ENCODE measurements at places on chromosomes 11 and 22.

DNA sequence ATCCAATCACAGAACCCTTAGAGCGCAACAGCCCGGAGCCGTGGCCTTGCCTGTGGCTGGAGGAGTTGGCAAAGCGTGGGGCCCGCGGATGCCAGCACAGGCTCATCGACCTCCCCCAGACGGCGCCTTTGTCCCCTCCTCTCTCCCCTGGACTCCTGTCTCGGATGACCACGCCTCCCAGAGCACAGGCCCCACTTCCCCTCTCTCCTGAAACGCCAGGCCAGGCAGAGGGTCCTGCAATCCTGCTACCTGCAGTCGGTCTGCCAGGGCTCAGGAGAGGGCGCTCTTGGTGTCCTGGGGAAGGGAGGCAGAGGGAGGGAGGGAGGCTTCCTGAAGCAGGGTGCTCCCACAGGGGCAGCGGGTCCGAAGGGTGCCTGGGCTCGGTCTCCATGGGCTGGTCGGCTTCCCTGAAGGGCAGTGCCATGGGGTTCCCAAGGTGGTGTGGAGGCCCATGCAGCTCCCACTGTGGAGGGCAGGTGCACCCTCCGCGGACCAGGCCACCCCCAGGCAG lies 16.6 kb upstream of the TTLL12 start:
- DNase-seq: no peak

DNA sequence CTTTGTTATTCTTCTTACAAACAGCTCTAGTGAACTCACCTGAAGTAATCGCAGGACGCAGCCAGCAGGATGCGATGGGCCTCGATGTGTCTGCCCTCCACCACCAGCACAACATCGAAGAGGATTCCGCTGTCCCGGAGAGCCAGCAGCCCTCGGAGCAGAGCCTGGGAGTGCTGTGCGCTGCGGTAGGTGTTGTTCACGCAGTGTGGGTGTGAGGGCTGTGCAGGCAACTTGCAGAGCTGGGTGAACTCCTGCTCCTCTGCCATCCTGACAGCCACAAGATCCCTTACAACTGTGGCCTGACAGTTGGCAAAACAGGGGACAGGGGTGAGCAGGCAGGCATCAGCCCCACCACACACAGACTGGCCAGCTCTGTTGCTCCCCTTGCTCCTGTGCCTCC lies 6.6 kb downstream of the KLHL22 start:
- DNase-seq: no peak

GRCh38 chr11:36411202-36411640 lies 98.9 kb downstream of the TRAF6 start:
- DNase-seq: no peak

DNA sequence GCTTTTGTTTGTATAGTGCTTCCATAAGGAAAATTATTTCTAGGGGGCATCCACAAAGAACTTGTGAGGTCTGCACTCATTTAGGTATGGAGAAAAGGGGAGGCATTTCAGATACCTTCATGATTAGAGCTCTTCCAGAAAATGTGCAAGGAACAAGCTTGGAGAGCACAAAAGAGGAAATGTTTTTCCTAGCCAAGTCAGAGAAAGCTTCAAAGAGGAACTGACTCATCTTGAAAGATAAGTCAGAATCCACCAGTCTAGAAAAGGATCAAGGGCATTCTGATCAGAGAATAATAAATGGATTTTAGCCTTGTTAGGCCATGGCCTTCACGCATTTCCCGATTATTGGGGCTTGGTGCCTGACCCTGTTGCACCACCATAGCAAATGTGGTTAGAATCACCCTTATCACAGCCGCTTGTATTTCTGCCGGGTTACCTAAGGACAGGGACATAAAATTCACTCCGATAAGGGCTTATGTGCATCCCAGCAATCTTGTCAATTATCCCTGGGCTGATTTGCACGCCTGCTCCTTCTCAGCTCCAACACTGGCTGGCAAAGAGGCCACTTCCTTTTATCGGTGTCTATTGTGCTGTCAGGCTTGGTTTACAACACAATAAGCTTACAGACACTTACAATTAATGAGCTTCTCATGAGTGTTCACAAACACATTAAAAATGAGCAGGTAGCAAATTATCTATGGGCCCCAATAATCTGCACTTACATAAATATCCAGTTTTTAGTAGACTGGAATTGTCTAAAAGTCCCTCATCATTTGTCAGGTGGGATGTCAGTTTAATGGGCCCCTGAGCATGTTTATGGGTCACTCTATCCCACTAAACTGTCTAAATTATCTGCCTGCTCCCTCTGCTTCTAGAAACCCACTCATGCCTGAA lies 613.5 kb downstream of the SOX6 start:
- no peak for DNase-seq

- DNase-seq: no peak
These were observed 32.0 kb upstream of the LRRC32 start for GRCh38 chr11:76702336-76703128.

DNA sequence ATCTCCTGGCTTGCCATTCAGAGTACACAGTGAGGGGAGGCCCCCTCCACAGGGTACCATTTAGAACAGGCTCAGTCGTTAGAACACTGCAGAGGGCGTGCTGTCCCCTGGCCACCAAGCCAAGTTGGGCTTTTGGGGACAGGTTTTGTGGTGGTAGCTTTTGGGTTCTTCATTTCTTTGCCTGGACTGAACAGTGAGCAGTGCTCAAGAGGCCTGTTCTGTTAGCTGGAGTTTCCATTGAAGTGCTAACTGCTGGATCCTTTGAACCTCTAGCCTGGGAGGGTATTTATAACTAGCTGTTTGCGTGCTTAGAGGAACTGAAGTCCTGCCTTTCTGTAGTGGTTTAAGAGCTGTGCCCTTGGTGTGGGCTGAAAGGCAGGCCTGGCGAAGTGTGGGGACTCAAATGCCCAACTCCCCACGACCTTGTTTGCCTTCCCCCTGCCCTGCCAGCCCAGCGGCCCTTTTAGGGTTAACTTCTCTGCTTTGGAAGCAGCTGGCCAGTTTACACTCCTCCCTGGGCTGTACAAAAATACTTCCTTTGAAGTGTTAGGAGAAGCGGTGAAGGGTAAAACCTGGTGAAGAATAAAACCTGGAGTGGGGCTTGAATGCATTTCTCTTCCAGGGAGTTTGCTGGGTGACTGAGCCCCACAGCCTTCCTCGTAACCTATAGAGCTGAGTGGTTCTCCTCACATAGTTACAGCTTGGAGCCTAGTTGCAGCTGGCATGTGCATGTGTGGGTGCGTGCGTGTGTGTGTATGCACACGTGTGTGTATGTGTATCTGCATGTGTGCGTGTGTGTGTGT lies 34.6 kb downstream of the ZNRF3 start:
- no peak for DNase-seq

- no peak for DNase-seq
These were observed 5.8 kb upstream of the JAM3 start for GRCh38 chr11:134063124-134063495.

DNA sequence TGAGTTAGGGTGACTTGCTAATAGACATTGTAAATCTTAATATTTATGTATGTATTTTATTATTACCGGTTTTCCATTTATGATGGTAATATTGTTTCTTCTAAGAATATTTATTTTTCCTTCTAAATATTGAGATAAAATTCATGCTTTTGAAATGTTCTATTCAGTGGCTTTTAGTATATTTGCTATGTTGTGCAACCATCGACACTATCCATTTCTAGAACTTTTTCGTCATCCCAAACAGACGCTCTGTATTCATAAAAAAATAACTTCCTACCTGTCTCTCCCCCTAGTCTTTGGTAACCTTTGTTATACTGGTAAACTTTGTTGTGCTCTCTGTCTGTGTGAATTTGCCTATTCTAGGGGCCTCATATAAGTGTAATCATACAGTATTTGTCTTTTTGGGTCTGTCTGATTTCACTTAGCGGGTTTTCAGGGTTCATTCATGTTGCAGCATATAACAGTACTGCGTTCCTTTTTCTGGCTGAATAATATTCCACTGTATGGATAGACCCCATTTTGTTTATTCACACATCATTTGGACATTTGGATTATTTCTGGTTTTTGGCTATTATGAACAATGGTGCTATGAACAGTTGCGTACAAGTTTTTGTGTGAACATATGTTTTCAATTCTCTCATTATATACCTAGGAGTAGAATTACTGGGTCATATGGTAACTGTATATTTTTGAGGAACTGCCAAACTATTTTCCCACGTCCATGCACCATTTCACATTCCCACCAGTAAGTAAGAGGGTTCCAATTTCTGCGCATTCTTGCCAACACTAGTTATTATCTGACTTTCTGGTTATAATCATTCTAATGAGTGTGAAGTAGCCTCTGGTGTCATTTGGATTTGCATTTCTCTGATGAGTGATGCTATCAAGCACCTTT lies 15.9 kb downstream of the NEAT1 start:
- no peak for DNase-seq

GRCh38 chr11:49208006-49208721 lies at the start of gene FOLH1:
TSS of gene FOLH1 (minus strand) at chr11:49208602. CDS start at chr11:49208409, 193 bp downstream.
- DNase-seq: no peak

GRCh38 chr11:128357073-128357472 lies 230.3 kb downstream of the ETS1 start:
- DNase-seq: no peak

- no peak for DNase-seq
These were observed 16.8 kb downstream of the KCNJ11 start for GRCh38 chr11:17371614-17372013.

All from activated CD4-positive, alpha-beta T cell treated with anti-CD3 and anti-CD28 coated beads, Interleukin-2, amount 50 U/mL, for 48 hours (primary cell).